ENCODE measurements at places on chromosomes 12 and 14.

- DNase-seq: no peak
These were observed 64.2 kb upstream of the EEA1 start for GRCh38 chr12:92993259-92993658.

- peak; percentile 41 for DNase-seq
These were observed 45.6 kb upstream of the SOCS2 start for GRCh38 chr12:93526786-93527428.

DNA sequence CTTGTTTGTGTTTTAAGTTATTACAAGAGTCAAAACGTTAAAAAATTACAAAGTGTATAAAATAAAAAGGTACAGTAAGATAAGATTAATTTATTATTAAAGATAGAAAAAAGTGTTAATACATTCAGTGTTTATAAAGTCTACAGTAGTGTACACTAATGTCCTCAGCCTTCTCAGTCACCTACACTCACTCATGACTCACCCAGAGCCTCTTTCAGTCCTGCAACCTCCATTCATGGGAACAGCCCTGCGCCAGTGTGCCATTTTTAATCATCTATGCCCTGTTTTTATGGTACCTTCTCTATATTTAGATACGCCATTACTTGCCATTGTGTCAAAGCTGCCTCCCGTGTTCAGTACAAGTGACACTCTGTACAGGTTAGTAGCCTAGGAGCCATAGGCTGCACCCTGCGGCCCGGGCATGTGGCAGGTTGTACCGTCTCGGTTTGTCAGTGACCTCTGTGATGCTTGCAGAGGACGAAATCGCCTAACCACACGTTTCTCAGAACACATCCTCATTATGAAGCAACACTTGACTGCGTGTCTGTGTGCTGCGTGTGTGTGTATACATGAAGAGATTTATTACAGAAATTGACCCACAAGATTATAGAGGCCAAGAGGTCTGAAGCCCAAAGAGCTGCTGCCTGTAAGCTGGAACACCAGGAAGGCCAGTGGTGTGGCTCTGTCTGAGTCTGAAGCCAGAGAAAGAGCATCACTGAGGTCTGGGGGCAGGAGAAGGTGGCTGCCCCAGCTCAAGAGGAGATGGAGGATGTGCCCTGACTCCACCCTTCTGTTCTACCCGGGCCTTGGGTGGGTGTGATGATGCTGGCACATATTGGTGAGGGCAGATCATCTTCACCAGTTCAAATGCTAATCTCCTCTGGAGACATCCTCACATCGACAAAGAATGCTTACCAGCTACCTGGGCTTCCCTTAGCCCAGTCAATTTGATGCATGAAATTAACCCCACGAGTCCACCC lies 116.6 kb upstream of the C14orf180 start:
- no peak for DNase-seq

- DNase-seq: peak; percentile 85
These were observed 1.6 kb upstream of the SLC7A8 start for GRCh38 chr14:23185063-23185462.

DNA sequence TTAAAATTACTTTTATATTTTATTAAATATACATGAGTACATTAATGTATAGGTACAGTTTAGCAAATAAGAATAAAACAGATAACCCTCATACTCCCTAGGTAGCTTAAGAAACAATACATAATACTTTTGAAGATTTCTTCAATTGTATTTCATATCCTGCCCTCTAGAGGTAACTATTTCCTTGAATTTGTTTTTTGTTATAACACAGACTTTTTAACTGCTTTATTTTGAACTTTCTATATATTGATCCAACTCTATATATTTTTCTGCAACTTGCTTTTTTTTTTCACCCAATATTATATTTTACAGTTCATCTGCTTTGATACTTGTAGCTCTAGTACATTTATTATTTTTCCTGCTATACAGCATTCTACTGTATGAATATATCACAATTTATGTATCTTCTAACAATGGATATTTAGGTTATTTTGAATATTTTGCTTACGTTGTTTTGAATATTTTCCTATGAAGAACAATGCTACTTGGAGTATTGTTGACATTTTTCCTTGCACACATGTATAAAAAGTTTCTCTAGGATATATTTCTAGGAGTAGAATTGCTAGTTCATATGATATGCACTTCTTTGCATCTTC lies 72.8 kb upstream of the ABCD2 start:
- no peak for DNase-seq

- no peak for DNase-seq
These were observed 509.6 kb downstream of the FUT8 start for GRCh38 chr14:65922142-65922541.

DNA sequence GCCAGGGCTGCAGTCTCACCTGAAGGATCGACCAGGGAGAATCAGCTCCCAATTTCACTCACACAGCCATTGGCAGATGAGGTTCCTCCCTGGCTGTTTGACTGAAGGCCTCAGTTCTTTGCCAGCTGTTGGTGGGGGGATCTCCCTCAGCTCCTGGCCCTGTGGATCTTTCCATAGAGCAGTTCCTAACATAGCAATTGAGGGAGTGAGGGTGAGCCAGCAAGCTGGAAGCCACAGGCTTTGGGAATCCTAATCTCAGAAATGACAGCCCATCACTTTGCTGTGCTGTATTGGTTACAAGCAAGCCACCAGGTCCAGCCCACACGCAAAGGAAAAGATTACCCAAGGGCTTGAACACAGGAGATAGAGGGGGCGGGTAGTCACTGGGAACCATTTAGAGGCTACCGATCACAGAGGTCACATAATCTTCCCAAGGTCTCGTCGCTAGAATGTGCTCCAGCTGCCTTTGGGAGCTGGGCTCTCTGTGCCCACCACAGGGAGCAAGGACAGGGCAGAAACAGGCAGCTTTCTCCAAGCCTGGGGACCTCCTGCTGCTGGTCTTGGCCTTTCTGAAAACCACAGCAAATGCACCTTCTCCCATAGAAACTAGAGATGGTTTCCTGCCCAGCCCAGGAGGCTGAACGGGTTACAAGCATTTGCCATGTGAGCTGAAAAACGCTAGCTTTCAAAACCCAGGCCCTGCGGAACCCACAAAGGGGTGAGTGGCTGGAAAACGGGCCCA lies 4.6 kb upstream of the OTUB2 start:
- no peak for DNase-seq

DNA sequence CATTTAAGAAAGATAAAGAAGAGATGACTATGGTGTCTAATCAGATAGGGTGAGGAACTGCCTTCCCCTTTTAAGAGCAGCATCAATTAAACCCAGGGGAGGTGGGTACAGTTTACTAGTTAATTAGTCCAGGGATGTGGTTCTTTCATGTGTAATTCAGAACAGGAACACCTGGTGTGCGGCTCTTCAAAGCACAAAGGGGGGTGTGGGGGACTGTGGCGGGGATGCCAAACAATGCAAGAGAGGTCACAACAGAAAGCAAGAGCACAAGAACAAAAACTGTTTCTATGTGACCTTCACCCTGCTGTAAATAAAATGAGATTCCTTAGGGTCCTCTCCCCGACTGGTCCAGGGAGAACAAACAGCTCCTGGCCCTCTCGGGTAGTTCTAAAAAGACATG lies 183.9 kb upstream of the SOX5 start:
- DNase-seq: no peak

DNA sequence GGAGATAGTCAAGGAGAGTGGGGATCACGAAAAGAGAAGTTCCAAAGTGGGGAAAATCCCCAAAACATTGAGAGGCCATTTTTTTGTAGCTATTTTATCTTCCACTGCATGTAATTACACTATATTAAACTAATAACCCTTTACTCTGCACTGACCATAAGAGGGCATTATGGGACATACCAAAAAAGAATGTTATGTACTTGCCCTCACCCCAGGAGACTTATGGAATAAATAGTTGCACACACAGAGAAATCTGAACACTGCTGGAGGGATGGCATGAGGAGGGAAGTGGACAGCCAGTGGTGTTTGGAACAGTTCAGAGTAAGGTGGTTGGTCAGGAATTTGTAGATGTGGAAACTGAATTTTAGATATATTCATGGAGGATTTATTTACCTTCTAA lies 422.9 kb downstream of the SNAPC1 start:
- no peak for DNase-seq

DNA sequence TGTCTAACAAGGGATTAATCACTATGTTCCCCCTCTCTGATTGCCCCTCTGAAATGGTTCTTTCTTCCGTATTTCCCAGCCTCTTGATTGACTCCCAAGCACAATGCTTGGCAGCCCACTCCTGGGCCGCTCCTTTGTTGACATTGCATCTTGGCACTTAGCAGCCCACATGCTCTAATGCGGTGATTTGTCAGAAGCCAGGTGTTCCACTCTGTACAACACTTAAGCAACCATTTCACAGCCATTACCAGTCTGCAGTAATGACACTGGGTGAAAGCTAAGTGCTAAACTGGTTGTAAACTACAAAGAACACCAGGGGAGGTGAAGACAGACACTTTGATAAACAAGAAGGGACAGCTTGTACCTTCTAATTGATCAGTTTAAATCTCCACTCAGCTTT lies 353.5 kb downstream of the TMEM132D start:
- no peak for DNase-seq

DNA sequence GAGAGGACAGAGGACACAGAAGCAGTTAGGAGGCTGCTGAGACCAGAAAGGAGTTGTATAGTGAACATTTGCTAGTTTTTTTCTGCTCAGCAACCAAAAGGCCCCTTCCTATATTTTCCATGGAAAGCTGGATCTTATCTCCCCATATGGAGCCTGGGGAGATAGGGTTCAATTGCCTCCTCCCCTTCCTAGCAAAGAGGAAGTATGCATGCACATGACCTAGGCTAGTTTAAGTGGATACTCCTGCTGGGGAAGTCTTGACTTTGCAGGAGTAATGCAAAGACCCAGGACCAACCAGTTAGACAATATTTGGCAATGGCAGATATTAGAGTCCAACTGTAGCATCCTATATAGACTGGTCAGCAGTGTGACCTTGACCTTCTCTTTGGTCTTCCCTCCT lies 15.1 kb downstream of the CHD8 start:
- no peak for DNase-seq

DNA sequence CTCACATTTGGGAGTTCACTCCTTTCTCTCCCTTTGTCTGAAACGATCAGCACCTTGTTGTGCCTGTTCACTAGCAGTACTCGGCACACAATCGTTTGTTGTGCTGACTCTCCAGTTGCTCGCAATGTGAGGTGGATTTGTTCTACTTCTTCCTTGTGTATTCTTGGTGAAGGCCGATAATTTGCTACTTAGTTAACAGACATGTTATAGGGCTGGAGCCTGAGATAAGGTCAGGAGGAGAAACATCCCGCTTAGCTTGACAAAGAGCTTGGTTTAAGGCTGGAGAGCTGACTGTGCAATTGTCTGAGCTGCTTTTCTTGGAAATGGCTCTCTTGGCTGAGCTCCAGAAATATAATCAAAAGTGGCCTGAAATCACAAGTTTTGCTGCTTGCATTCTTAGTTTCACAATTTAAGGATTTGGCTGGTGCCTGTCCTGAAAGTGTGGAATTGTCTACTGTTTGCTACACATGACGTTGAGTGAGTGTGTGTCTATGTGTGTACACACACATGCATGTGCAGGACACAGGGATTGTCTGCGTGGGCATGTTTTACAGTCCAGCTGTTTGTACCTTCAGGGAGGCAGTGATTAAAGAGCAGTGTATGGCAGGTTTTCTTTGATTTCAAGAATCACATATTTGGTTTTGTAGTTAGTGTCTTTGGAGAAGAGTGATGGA lies 77.7 kb downstream of the ARF6 start:
- peak; percentile 85 for DNase-seq

DNA sequence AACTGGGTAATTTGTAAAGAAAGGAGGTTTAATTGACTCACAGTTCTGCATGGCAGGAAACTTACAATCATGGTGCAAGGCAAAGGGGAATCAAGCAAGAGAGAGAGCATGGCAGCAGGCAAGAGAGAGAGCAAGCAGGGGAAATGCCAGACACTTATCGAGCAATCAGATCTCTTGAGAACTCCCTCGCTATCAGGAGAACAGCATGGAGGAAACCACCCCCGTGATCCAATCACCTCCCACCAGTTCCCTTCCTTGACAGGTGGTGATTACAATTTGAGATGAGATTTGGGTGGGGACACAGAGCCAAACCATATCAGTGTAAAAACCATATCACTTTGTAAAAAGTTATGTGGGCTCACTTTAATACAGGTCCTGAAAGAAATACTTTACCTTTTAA lies 56.4 kb upstream of the NEDD1 start:
- DNase-seq: no peak

GRCh38 chr14:23147676-23148075 lies 28.6 kb upstream of the CEBPE start:
- no peak for DNase-seq

DNA sequence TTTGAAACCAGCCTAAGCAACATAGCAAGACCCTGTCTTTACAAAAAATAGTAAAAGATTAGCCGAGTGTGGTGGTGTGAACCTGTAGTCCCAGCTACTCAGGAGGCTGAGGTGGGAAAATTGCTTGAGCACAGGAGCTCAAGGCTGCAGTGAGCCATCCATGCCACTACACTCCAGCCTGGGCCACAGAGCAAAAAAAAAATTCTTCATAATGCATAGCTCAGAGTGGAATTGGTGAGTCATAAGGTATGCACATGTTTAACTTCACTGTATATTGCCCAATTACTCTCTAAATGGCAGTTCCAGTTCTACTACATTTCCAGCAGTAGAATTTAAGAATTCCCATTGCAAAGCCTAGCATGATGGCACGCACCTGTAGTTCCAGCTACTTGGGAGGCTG lies 26.8 kb upstream of the CLIP1 start:
- DNase-seq: peak; percentile 47

DNA sequence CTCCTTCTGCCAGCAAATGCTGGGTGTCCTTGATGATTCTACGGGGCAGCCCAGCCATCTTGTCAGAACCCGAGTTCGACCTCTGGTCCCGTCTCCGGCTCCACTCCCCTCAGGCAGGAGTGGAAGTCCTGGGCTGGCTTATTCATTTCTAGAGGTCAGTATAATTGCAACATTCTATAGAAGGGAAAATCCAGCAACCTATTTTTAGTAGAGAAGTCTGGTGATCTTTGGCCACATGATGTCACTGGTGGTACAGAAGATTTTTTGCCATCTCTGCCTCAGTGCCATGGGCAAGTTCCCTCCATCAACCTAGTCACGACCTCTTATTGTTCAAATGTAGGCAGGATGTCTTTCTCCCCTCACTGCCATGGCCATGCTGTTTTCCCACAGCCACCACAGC lies 22.4 kb downstream of the OR10G2 start:
- DNase-seq: no peak

- DNase-seq: no peak
These were observed 58.3 kb downstream of the SLC8A3 start for GRCh38 chr14:70130482-70130881.

DNA sequence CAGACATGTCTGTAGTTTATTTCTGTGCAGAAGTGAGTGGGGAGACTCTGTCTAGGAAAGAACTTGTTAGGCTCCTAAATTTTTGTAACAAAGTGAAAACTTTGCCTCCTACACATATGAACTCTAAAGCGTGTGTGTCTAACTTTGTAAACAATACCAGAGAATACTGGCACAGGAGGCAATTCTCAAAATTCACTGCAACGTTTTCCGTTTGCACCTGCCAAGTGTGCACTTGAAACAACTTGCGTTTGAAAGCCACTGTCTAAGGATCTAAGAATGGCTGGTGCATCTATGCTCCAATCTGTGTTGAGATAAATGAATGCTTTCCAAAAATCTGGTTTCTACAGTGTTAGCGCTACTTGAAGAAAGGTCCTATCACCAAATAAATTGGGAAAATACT lies 15.3 kb downstream of the GRIP1 start:
- DNase-seq: no peak

GRCh38 chr14:76768671-76769500 lies 7.6 kb downstream of the VASH1 start:
- DNase-seq: no peak

Measured in foreskin melanocyte (primary cell).